ENCODE measurements at places on chromosomes 13 and 19. TPM values are rescaled to one million over a fixed set of nuclear protein-coding genes. Genes with fewer than 3 reads are reported as not detected.

- DNase-seq, result no peak
These were observed 4.1 kb upstream of the KLF5 start for GRCh38 chr13:73054712-73055111.

DNA sequence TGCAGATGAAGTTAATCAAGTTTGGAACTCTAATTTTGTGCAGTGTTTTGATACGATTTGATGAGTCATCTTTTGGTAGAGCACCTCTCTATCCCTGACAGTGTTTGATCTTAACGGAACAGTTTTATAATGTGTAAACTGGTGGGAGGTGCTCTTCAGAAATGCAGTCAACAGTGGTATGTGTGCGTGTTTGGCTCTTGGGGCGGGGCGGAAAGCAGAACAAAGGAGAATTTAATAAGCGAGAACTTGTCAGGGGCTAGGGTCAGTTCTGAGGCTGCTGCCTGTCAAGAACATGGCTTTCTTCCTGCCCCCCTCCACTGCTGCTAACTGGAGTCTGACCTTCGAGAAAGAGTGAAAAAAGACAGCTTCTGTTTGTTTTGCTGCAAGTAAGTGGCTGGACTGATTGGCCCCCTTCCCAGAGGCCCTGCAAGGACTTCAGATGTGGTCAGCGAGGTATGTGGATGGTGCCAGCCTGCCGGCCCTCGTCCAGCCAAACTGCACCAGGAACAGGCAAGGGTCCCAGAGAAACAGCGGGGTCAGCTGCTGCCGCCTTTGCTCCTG is 40.8 kb downstream of the BBC3 start:
- DNase-seq, result no peak

GRCh38 chr13:89393758-89394304 is 1722.7 kb downstream of the SLITRK5 start:
- no peak for DNase-seq

DNA sequence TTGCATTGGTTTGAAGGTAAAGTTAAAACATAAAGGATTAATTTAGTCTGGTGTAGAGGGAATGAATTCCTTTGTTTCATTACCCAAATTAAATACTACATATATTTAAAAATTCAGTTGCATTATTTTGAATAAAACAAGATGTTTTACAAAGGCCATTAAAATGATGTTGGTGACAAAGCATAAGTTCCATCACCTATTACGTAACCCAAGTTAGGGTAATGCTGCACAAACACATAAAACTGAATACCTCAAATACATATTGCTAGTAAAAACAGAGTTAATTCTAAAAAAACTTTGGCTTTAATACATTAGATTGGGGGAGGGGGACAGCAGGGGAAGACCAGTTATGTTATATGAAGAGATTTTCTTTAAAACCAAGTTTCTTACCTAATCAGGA is 80.3 kb downstream of the SERP2 start:
- DNase-seq, result no peak

DNA sequence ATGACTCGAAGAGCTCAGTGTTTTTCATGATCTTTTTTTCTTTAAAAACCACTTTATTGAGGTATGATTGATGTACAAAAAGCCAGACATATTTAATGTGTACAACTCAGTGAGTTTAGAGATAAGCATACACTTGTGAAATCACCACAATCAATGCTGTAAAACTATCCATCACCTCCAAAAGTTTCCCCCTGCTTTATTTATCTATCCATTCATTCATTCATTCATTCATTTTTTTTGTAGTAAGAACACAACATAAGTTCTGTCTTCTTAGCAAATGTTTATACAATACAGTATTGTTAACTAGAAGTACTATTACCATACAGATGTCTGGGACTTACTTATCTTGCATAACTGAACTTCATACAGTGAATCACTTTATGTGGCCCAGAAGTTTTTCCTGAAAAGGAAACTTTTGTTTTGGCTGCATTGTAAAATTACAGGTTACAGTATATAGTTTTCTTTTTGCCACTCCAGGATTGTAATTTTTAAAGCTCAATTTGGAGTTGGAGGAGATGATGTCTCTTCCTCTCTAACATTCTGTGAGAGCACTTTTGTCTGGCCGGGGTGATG is 6.7 kb downstream of the RAP2A start:
- DNase-seq, result no peak

GRCh38 chr13:30985637-30986205 is 53.3 kb downstream of the TEX26 start:
- no peak for DNase-seq

DNA sequence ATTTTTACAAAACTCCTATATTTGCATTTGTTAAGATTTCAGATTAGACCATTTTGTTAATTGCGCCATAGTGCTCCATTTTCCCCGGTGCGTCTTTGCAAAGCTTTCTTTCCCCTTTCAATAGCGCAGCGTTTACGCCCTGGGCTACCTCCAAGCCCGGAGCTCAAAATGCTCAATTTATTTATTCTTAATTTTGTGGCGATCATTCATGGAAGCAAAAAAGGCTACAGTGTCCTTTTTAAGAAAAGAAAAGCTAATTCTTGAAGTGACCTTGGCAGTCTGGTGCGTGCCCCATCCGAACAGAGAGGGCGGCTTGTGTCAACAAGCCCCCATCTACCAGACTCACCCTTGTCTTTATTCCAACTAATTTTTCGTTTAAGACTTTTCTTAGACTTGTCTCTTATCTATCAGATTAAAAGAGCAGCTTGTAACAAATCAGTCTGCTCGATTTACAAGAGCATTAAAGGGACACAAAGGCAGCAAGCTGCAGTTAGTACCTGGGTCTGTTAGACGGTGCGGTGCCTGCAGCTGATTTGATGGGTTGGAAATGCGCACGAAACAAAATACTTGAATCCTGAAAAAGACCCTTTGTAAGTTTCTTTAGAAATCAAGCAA is 30.1 kb downstream of the GSX1 start:
- DNase-seq, result no peak

DNA sequence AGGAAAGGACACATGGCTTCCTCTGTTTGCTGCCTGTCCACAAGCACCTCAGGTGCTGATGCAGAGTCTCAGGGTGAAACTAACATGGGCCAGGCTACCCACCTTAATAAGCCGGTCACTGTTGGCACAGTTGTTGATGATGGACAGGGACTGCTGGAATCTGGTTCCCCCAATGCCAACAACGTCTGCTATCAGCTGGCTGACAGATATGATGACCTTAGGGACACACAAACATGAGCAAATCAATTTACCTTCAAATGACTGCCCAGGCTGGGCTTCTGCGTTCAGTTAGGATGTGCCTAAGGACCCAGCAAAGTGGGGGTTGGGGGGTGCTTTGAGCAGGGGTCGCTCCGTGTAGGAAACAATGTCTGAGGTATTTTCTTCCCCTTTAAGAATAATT is 77.1 kb upstream of the SLC15A1 start:
- DNase-seq, result no peak

DNA sequence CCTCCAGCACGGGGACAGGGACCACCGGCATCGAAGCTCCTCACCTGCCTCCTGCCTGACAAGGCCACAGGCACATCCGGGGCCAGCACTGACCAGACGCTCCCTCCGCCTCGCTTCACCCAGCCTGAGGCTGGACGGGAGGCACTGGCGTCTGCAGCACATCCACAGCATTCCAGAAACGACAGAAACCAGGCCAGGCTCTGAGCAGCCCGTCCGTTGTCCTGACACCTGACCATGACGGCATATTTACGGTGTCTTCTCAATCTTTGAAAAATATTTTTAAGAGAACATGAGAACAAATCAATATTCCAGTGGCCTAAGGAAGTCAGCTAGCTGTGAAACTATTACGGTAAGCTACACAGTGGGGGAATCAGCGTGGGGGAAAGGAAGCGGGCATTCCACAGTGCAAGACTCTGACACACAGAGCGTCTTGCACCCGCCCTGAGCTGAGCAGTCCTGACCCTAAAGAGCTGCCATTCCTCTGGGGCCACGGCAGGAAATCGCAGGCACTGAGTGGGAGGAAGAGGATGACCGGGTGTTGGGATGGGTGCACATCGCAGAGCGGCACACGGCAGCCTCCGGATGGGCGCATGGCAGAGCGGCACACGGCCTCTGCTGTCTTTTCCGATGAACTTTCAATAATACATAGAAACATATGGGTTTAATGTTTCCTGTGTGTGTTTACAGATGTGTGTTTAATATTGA is 26.8 kb downstream of the RASA3 start:
- DNase-seq, result no peak

- no peak for DNase-seq
These were observed 4.6 kb downstream of the LINGO3 start for GRCh38 chr19:2303211-2303798.

- no peak for DNase-seq
These were observed 194.8 kb downstream of the TEX29 start for GRCh38 chr13:111515307-111515617.

DNA sequence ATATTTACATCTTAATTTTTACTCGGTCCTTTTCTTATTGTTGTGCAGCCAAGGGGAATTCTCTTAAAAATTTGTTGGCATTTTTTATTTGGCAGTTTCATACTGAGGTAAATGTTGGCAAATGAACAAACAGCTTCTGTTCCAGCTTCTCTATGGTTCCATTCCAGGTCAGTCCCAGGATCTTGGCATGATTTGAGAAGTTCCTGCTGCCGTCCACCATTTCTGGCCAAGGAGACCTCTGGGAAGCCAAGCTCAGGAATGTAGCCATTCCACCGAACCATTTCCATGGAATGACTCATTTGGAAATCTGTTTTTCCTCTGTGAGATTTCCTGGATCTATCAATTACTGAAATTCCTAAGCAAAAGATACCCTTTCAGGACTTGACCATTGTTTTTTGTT is 43.9 kb downstream of the SLC10A2 start:
- no peak for DNase-seq

- DNase-seq, result no peak
These were observed 1176.5 kb downstream of the UQCRFS1 start for GRCh38 chr19:28036486-28036885.

DNA sequence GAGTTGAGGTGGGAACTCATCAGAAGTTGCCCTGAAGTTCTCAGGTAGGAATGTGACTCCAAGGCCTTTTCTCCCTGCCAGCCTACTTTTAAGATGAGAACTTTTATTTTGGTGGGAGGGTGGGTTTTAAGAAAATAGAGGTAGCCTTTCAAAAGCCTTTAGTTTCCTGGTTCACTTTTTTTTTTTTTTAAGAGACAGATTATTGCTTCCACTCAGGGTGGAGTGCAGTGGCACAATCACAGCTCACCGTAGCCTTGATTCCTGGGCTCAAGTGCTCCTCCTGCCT is 3.0 kb downstream of the C19orf67 start:
- DNase-seq, result no peak

DNA sequence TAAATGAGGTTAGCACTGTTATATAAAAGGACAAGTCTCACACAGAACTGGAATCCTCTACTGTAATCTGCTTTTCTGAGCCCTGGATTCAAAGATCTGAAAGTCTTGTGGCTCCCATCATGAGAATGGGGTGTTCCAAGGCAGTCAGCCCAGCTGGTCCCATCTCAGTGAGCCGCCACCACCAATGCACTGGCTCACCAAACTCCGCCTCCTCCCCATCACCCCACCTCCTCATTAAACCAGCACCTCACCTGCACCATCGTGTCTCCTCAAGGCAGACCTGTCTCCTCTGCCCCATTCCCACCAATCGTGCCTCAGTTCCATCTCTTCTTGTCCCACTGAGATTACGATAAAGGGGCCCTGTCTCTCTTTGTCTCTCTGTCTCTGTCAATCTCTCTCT is 166.7 kb downstream of the USP12 start:
- no peak for DNase-seq

The FGF21 gene
- total RNA-seq, result not detected

The ZNF726 gene
- 4.2 TPM for total RNA-seq

The CEACAM7 gene
- 8.0 TPM for total RNA-seq

The NOSIP gene
- total RNA-seq, result 62.0 TPM

The OR7A5 gene
- not detected for total RNA-seq

The SOX1 gene
- 0.17 TPM for total RNA-seq

The ZNF154 gene
- total RNA-seq, result 13.2 TPM
